Activated CD4-positive, CD25-positive, alpha-beta regulatory T cell treated with anti-CD3 and anti-CD28 coated beads, Interleukin-2, amount 50 U/mL, for 16 hours (primary cell): ENCODE measurements at places on chromosomes 6 and 20.

DNA sequence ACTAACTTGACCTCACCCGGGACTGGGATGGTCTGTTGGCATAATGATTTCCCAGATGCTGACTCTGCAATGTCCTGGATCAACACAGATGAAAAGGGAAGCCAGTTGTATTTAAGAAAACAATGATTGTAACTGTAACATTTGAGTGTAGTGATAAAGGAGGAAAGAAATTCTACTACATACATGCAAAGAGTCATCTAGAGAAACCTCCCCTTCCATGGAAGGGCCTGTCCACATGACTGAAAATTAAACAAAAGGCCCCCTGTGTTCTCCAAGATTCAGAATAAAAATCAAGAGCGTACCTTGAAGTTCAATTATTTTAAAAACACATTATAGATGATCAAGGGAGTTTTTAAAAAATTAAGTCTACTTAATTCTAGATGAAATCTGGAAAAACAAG lies 151.2 kb downstream of the FOXC1 start:
- DNase-seq = no peak

GRCh38 chr6:141033101-141033500 lies 1099.6 kb upstream of the GJE1 start:
- no peak for DNase-seq

DNA sequence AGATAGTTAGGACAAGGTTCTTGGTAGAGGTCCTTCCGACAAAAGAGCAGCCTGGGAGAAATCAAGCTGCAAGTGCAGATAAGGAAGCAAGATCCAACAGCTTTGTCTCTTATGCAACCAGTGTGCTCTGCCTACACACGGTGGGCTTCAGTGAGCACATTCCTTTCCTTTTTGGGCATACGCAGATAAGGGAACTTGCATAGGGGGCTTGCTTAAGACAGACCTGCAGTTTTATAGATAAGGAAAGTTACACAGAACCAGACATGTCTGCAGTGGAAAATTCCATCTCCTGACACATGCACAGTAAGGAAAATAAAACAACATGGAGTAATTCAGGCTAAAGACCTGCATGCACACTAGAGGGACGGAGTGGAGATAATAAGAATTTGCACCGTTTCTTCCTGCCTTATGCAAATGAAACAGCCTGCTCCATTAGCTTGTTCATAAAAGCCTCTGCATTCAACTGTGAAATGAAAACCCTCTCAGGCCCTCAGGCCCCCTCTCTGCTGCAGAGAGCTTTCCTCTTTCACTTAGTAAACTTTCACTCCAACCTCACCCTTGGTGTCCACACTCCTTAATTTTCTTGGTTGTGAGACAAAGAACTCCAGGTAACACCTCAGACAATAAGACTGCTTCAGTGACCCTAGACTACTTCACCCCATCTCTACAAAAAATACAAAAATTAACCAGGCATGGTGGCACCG lies 97.5 kb upstream of the MYLIP start:
- no peak for DNase-seq

DNA sequence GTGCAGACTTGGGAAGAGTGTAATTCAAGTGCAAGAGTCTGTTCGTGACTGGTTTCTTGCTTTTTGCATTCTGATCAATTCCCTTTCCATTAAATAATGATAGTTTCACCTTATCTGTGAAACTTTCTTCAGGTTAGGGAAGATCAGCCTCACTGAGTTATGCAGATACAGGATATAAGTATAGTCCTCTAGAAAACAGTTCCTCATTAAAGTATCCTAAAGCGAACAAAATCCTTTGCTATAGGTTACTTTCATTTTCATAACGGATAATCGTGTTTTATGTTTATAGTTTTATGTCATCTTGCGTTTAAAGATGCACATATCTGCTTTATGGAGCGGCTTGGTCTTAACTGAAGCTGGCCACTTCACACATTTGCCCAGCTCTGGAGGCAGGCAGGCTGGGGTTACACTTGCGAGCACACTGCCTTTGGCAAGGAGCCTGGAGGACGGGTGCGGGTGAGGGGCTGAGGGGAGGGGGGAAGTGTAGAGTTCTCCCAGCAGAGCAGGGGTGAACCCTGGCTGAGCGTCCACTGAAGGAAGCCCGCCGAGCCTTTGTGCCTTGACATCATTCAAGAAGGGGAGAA lies 123.5 kb upstream of the IFNGR1 start:
- DNase-seq = no peak

DNA sequence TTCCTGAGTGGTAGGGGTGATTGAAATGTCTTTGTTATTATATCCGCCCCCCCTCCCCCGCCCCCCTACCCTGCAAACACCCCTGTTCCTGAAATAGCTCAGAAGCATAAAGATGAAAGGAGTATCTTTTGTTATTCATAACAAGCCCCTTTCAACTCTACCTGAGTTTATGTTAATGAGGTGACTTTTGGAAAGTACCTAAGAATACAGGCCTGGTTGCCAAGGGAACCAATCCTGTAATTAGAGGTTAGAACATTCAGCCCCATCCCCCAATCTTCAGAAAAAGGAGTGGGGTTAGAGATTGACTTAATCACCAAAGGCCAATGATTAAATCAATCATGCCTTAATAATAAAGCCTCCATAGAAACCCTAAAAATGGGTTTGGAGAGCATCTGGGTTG lies 979.2 kb upstream of the GJE1 start:
- DNase-seq = no peak

DNA sequence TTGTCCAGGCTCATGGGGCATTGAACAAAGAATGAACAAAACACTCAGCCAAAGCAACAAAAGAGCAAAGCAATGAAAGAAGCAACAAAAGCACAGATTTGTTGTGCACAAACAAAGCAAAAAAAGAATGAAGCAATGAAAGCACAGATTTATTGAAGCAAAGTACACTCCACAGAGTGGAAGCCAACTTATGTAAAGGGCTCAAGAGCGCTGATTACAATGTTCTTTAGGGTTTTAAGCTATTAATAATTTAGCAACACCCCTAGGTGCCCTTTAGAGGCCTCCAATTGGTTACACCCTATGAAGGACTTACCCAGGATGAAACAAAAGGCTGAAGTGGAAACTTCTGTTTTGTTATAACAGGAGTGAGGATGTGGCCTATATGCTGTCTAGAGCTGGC lies 179.2 kb upstream of the PROKR2 start:
- DNase-seq = no peak

DNA sequence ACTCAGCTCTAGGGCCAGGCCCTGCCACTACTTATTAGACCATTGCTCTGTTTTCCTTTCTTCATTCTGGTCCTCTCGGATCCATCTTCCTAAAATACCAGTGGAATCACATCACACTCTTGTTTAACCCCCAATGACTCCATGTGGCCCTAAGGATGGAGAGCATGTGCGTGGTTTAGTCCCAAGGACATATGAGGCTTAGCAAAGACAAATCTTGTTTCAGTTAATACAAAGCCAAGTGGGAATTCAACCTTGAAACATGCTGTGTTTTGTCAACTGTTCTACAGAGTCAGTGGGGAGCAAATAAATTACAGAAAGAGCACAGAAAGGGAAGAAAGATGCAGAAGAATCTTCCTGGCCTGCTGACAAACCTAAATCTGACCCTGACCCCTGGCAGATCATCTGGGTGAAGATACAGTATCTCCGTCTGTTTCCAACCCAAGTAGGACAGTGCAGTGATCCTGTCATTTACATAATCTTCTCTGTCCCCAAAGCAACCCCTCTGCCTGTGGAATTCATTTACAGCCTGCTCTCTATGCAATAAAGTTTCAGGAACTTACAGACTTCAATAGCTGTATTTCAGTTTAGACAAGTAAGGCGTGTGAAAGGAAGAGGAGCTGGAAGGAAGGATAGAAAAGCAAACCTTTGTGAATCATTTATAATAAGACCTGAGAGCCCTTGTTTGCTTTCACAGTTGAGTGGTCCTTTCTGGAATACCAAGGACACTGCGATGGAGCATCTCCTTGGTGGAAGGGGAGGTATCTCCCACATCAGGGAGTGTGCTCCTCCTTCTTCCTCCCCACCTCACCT lies 144.0 kb downstream of the THBS2 start:
- no peak for DNase-seq

GRCh38 chr6:118864341-118865099 lies 29.4 kb upstream of the ASF1A start:
- DNase-seq = no peak

DNA sequence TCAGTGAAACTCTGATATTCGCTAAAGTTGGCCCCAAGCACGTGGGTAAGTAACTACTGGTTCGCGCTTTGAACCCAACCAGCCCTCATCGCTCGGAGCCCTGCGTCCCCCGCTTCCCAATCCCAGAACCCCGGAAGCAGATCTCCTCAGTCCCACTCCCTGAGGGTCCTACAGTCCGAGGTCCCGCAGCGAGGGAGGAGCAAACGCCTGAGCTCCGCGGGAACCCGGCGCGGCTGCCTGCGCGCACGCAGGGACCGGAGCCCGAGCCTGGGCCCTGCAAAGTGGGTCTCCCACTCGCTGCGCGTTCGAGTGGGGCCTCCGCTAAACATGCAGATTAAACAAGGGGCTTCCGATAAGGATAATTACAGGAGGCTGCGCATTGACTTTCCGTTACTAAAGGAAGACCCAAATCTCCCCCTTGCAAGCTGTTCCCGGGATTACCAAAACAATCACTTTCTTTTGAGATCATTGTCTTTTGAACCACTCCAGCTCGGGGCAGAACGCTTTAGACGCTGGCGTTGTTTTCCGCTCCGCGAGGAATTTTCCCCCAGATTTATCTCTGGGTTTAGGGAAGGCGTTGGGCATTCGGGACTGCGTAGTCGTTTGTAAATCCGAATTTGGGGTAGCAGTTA lies 1.3 kb upstream of the VSX1 start:
- no peak for DNase-seq

GRCh38 chr20:6783752-6784151 lies 16.3 kb downstream of the BMP2 start:
- no peak for DNase-seq

GRCh38 chr6:14735956-14736486 lies 509.8 kb upstream of the JARID2 start:
- no peak for DNase-seq

GRCh38 chr20:59583428-59584277 lies 20.7 kb upstream of the PHACTR3 start:
- no peak for DNase-seq

DNA sequence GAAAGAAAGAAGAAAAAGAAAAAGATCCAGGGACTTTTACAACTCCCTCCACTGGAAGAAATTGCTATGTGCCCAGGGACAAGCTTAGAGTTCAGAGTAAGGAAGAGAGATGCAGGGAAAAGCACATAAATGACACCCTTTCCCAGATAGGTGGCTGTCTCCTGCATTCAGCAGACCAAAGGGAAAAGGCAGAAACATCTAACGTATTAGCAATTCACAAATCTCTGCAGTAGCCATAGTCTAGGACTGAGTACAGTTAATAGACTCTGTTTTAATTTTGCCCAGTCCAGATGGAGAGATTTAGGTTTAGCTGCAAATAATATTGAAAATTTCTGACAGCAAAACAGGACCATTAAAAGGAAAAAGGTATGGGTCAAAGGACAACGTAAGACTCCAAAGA lies 71.3 kb upstream of the TNFRSF21 start:
- no peak for DNase-seq

DNA sequence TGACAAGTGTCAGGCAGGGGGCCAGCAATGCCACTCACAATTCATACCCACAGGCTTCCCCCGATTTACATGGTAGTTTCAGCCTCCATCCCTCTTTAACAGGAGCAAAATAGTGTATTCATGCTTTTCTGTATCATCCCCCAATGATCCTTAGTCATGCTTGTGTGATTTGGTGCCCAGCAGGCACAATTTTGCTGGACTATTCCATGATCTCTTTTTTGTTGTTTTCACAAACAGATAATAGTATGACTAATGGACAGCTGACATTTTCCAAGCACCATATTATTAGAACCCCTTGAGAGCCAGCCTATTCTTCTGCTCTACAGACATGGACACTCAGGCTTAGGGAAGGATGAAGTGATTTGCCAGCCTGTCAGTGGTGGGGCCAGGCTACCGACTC lies 128.2 kb upstream of the RIPOR2 start:
- DNase-seq = no peak

DNA sequence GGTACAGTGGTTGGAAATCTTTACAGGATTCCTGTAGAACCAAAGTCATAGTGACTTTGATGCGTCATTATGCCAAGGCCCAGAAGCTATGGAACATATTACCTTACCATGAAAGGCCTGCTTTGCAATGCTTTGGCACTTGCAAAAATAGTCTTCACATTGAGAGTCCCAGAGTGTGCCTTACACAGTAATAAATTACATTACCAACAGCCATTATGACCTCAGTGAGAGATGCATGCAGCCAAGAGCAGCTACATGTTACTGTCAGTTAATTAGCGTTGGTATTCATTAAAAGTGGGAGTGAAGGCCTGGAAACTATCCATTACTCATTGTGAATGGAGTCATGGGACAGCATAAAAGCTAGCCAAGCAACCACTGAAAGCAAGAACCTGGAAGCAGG lies 39.2 kb upstream of the HDDC2 start:
- no peak for DNase-seq

DNA sequence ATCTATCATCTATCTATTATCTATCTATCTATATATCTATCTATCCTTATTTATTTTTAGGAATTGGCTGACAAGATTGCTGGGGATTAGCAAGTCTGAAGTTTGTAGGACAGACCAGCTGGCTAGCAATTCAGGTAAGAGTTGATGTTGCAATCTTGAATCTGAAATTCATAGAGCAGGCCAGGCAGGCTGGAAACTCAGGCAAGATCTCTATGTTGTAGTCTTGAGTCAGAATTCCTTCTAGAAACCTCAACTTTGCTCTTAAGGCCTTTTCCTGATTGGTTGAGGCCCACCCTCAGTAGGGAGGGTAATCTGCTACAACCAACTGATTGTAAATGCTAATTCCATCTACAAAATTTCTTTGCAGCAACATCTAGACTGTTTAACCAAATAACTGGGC lies 19.2 kb downstream of the MAPK13 start:
- DNase-seq = no peak

GRCh38 chr6:112979830-112980229 lies 632.7 kb downstream of the RFPL4B start:
- DNase-seq = no peak

DNA sequence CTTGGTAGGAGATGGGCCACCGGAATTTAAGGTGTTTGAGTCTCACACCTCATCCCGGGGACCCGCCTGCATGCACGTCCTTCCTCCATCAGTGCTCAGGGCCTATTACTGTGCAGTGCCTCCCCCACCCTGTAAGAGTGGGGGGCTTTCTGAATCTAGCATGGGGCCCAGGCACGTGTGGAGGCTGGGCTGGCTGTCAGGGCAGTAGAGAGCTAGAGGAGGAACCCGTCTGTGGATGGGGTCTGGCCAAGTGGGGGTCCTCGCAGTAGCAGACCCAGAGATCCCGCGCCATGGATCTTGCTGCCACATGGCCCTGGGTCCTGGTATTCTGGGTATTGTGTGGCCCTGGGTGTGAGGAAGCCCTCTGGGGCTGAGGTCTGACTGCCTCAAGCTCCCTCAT lies 42.9 kb downstream of the SRC start:
- no peak for DNase-seq

- DNase-seq = no peak
These were observed 166.5 kb upstream of the MYLIP start for GRCh38 chr6:15962449-15962764.
